Left ventricle myocardium superior (tissue), 1 donor: ENCODE measurements at places on chromosomes 12 and 14. TPM values are rescaled to one million over a fixed set of nuclear protein-coding genes. Genes with fewer than 3 reads are reported as not detected.

The SMCO2 gene
- total RNA-seq, result not detected

The HCAR1 gene
- total RNA-seq, result 0.12 TPM

The NAA30 gene
- 25.8 TPM for total RNA-seq

The IAPP gene
- not detected for total RNA-seq

The TTC8 gene
- total RNA-seq, result 4.1 TPM

The GLT1D1 gene
- 0.45 TPM for total RNA-seq

The SLC7A7 gene
- total RNA-seq, result 4.7 TPM

The TEX52 gene
- total RNA-seq, result not detected

The NINJ2 gene
- total RNA-seq, result 5.3 TPM
